Large intestine (tissue), 12 donors: ENCODE measurements at places on chromosomes 2 and 18.

- DNase-seq, result no peak
Observed at GRCh38 chr2:200798514-200798913, 13.2 kb upstream of the BZW1 start.

GRCh38 chr18:76161983-76162382 lies 333.1 kb downstream of the ZNF516 start:
- DNase-seq, result no peak

GRCh38 chr2:51620796-51621195 lies 588.9 kb upstream of the NRXN1 start:
- DNase-seq, result no peak

DNA sequence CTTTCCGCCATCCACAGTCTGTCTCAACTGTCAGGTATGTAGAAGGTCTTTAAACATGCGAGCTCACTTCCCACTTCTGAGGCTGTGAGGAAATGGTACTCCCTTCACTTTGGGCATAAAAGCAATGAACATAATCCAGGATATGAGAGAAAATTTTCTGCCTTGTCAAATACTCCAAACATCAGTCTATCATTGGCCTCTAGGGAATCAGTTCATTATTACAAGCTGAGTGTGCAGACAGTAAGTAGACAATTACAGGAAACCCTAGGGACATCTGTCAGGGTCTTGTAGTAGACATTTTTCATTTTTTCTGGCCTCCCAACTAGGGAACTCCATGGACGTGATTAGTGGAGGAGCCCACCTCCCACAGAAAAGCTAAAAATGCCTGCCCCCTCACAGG lies 13.6 kb upstream of the APCDD1 start:
- DNase-seq, result no peak

DNA sequence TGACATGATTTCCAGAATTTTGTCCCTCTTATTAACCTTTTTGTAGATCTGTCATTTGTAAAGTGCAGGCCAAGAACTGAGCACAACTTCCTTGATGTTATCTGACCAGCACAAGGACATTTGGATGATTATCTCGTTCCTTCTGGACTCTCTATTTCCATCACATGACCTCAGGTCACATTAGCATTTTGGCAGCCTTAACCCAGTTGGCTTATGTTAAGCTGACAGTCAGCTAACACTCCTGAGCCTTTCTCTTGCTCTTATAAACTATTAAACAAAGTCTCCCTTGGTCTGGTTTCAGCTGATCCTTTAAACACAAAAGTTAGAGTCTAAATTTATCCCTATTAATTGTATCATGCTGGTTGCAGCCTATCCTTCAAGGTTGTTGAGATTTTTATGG lies 167.2 kb upstream of the RBBP8 start:
- DNase-seq, result no peak

DNA sequence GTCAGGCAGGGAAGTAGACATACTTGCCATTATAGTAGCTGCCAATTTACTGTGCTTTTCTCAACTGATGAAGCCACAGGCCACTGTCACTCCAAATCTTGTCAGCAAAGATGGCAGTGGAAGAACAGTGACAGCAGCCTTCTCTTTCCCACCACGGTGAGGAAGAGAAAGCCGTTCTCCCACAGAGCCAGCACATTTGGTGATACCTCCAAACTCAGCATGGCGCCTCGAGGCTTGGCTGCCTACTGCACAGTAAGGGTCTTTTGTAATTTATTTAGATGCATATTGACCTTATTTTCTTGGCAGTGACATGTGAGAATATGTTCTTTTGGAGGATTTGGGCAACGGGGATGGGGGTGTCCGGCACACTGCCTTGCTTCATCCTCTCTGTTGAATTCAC lies 117.2 kb upstream of the CDH20 start:
- no peak for DNase-seq

DNA sequence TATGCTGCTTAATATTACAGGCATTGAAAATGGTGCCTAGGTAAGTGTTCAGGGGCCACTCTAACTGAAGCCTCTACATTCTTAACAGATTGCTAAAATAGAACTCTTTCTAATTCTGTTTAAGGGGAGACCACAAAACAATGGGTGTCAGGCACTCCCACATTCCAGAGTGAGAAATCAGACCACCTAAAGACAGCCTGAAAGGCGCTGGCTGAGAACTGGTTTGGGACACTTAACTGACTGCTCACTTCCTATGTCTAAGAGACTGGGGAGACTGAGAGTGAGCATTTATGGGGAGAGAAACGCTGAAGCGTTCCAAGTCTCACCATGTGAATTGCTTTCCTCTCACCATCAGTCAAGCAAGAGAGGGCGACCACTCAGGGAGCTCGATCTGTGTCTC lies 108.8 kb upstream of the ITGB6 start:
- DNase-seq, result no peak

DNA sequence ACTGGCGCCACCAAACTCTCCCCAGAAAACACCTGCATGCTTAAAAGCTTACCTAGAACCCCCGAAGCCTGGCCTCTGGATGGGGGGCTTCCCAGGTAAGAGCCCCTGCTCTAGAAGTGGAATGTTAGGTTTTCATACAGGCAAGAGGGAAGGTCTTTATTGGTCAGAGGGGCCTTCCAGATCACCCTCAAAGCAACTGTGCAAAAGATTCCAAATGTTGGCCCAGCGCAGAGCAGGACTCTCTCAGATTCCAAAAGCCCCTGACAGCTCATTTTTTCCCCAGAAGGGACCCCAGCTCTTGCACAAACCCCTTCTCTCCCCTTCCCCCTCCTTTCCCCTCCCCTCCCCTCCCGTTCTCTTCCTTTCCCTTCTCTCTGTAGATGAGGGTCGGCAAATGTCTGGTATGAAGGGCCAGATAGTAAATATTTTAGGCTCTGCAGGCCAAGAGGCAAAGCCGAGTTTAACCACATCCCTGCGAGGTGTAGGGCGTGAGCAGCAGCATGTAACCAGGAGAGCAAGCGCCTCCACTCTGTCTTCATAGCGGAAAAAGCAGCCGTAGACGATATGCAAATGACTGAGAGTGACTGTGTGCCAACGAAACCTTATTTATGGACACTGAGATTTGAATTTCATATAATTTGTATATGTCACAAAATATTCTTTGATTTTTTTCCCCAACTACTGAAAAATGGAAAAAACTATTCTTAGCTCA lies 116.9 kb downstream of the SMAD7 start:
- DNase-seq, result no peak

- DNase-seq, result peak; percentile 43
Observed at GRCh38 chr2:33134086-33134771, 187.5 kb downstream of the LTBP1 start.

DNA sequence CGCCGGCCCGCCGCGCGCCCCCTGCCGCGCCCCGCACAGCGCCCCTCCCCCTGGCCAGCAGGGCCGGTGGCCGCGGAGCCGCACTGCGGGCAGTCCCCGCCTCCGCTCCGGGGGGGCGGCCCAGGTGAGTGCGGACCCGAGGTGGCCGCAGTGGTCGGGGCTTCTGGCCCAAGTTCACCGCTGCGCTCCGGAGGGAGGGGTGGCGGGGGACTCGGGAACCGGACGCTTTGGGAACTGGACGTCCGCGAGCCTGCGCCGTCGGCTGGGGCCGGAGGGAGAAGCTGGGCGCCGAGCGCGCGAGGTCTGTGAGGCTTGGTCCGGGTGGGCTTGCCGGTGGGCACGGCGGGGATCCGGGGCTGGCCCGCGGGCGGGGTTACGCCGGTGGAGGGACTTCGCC lies 591 bp upstream of the LDLRAD4 start:
- no peak for DNase-seq

- peak; percentile 95 for DNase-seq
Observed at GRCh38 chr2:73983322-73984202, 1.1 kb upstream of the TET3 start.

DNA sequence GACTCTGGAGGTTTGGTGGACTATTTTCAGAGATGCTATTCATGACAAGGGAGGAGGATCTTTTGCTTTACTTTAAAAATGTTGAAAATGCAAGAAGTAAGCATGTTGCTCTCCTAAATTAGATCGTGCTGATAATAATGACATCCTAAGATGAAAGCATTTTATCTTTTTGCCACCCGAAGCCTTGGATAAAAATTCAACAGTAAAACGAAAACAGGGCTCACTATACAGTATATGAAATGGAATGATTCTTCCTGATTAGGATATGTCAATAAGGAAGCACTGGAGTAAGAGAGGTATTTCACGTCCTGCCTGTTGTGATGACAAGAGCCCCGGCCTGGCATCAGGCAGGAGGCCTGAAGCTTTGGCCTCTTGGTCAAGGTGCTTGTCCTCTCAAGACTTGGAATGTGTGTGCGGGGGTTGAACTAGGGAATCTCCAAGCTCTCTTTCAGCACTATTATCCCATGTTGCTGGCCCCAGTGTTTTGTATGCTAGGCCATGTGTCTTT lies 306.0 kb downstream of the MTX2 start:
- no peak for DNase-seq
